Neural progenitor cell (in vitro differentiated cells): ENCODE measurements at places on chromosomes 2 and 18.

- peak; percentile 39 for DNase-seq
These were observed 61.9 kb upstream of the SH3RF3 start for GRCh38 chr2:109066917-109067597.

DNA sequence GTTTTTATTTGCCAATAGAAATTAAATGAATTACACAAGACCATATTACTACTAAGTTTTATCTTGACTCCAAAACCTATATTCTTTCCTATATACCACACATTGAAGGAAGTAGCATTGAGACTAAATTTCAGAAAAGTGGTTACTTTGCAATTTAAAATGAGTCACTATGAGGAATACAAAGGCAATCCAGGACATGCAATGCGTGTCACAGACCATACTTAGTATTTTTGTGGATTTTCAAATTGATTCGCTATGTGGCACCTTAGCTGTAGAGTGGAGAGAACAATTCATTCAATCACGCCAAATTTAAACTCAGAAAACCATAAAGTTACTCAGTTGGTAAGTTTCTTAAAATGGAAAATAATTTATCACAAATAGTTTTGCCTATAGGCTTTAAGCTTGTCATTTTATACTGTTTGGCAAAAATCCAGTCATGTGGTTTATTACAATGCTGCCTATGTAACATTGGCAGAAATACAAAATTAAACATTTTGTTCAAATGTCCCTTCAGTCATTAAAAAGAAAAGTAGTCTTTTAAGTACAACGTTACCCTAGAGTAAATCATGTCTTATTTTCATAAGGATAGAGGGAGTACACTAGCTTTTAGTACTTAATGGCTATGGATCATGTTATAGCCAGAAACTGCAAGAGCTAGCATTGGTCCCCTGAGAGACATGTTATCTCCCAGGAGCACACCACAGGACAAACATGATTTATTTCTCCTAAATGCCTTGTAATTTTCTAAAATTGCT, 222.8 kb upstream of the CDH7 start:
- no peak for DNase-seq

- DNase-seq, result peak; percentile 49
These were observed 425.1 kb upstream of the RAB6C start for GRCh38 chr2:129554373-129554772.

GRCh38 chr2:237297421-237298150, 116.4 kb downstream of the COL6A3 start:
- no peak for DNase-seq
